ENCODE measurements at places on chromosomes 3 and 15.

DNA sequence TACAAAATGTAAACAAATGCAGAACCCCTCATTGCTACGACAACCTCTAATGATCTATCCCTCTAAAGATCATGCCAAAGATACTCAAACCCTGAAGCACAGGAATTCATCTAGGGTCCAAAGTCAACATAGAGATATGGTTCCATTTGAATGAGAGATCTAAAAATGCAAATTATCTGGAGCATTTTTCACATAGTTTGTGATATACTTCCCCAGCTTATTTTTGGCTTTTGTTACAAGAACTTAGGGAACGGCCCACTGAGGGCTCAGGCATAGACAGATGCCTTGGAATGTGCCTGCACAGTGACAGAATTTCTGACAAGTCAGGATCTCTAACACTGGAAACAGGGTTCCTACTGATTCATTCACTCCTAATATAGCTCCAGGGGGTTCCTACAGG, 258.9 kb upstream of the THBS1 start:
- no peak for DNase-seq

DNA sequence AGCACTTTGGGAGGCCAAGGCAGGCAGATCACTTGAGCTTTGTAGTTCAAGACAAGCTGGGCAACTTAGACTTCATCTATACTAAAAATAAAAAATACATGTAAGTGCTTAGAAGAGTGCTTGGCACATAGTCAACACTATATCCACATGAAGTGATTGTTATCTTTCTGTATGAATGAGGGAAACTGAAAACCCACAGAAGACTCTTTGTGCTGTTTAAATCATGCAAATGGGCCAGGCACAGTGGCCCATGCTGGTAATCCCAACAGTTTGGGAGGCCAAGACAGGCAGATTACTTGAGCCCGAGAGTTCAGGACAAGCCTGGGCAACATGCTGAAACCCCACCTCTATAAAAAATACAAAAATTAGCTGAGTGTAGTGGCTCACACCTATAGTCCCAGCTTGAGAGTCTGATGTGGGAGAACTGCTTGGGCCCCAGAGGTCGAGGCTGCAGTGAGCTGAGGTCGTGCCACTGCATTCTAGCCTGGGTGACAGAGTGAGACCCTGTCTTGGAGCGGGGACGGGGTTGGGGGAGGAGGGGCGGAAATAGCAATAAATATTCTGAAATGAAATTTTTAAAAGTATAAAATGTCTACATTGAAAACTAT, 129.7 kb downstream of the NR2E3 start:
- no peak for DNase-seq

GRCh38 chr15:77582763-77583162, 49.9 kb downstream of the LINGO1 start:
- DNase-seq: no peak

GRCh38 chr15:47720555-47720954, 3.2 kb downstream of the SEMA6D start:
- DNase-seq: no peak
